ENCODE measurements at places on chromosomes 6 and 20.

- no peak for DNase-seq
These were observed 359.6 kb downstream of the LAMA2 start for GRCh38 chr6:129242546-129242945.

- DNase-seq = no peak
These were observed 8.9 kb upstream of the PSMG4 start for GRCh38 chr6:3249821-3250220.

- no peak for DNase-seq
These were observed 213.1 kb downstream of the ATXN1 start for GRCh38 chr6:16548121-16548520.

DNA sequence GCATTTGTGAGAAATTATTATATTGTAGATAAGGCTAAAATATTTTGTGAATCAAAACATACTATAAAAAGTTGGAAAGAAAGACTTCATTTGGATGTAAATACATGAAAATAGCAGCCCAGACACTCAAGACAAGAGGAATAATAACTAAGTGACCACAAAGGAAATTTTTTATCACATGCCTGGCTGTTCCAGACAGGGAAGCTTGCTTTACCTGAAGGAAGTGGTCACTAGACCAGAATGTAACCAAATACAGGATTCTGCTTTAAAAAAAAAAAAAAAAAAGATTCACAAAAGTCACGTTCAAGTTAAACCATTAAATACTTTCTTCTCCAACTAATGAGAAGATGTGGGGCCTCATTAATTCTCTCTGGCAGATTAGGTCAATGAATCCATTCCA lies 9.3 kb upstream of the HLA-DQB2 start:
- DNase-seq = no peak

GRCh38 chr20:38728191-38728781 lies 4.0 kb downstream of the SLC32A1 start:
- no peak for DNase-seq

DNA sequence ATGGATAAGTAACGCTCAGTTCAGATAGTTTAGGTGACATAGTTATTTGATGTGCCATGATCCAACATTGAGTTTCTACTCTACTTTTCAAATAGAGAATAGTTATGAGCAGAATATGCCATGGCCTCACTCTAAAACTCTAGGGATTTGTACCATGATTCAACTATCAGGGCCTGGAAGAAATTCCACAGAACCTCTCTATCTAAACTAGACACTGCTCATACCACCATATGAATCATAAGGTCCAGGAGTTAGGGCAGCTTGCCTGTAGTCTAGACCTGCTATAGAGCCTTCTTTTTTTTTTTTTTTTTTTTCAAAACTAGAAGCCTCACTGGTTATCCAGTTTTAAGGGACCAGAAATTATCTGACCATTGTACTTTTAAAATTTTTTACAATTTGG lies 571.8 kb upstream of the IMPG1 start:
- DNase-seq = no peak

DNA sequence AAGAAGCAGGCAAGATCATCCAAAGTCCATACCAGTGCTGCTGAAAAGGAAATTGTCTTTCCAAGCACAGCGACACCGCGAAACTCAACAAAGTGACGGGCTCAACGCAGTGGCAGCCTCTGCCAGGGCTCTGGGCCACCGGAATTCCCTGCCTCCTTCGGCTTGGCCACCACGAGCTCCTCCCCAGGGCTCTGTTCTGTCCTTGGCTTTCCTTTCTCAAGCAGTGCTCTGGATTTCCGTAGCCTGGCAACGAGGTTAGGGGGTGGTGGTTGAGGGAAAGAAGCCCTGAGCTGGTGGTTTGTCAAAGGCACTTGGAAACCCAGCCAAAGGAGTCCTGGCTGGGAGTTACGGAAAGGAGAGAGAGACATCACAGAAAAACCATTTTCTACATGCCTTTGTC lies 31.2 kb downstream of the PRR18 start:
- no peak for DNase-seq

GRCh38 chr6:151095538-151096254 lies 144.1 kb upstream of the AKAP12 start:
- DNase-seq = no peak

GRCh38 chr20:17895641-17896171 lies 72.9 kb downstream of the SNX5 start:
- DNase-seq = peak; percentile 11

- DNase-seq = no peak
These were observed 1.1 kb upstream of the SLC22A23 start for GRCh38 chr6:3457710-3458602.

- no peak for DNase-seq
These were observed 20.7 kb upstream of the UTRN start for GRCh38 chr6:144264270-144265060.

GRCh38 chr20:61753316-61753942 lies 312.3 kb downstream of the TAF4 start:
- DNase-seq = no peak

DNA sequence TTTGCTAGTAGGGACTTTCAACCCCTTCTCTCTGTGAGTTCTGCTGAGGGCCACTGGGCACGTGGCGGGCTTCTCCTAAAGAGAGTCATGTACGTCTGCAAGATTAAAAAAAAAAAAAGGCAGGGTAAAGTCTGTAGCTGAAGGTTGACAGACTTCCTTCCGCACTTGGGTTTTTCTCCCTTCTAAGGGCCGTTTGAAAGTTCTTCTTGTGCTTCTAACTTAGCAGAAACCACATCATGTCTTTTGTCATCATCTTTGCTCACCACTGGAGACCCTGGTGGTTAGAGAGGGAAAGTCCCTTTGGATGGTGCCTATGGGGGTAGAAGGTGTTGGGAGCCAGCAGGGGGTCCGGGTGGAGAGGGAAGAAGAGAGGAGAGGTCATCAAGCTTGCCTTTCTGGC lies 31.4 kb downstream of the PRDM1 start:
- DNase-seq = no peak

DNA sequence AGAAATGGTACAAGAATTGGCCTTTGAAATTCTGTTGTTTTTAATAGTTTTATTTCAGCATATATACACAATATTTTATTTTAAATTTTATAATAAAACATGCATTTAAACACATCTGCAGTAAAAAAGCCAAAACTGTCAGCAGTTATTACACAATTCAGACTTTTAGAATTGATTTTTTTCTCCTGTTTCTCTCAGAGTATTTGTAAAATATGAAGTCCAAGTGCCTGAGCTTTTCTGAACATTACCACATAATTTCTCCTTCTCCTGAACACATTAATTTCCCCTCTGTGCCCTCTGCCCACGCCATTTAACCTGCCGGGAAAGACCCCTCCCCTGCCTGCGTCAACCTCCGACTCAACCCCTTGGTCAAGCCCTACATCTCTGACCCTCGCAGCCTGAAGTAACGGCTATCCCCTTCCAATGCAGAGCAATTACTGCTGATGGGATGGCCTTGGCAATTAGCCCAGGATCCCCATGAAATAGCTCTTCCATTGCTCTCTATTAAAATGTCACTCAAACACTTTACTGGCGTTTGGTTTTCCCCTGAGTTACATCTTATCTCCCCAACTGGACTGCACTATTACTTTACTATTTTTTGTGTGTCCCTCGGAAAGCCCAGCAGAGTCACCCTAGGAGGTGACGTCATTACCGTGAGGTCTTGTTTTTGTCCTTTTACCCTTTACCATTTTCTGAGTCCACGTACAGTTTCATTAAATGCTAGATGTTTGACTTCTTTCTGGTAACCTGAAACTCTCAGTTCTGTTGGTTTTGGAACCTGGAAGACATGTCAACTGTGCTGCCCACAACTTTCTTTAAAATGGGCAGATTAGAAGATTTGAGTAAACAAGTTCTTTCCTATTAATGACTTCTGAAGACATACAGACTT lies 146.7 kb upstream of the TAB2 start:
- DNase-seq = no peak

DNA sequence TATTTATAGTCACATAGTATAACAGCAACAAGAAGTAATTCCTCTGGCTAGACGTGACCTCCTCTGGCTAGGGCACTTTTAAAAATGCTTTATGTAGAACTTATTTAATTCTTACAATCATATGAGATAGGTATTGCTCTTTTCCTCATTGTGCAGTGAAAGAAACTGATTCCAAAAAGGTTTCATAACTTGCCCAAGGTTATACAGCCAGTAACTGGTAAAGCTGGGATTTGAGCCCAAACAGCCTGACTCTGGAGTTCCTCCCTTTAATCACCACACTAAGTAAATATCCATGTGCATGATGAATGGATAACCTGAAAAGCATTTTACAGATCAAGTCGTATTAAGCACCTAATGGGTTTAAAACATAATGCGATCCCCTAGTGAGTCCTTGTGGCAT lies 214.6 kb downstream of the PRL start:
- DNase-seq = no peak

DNA sequence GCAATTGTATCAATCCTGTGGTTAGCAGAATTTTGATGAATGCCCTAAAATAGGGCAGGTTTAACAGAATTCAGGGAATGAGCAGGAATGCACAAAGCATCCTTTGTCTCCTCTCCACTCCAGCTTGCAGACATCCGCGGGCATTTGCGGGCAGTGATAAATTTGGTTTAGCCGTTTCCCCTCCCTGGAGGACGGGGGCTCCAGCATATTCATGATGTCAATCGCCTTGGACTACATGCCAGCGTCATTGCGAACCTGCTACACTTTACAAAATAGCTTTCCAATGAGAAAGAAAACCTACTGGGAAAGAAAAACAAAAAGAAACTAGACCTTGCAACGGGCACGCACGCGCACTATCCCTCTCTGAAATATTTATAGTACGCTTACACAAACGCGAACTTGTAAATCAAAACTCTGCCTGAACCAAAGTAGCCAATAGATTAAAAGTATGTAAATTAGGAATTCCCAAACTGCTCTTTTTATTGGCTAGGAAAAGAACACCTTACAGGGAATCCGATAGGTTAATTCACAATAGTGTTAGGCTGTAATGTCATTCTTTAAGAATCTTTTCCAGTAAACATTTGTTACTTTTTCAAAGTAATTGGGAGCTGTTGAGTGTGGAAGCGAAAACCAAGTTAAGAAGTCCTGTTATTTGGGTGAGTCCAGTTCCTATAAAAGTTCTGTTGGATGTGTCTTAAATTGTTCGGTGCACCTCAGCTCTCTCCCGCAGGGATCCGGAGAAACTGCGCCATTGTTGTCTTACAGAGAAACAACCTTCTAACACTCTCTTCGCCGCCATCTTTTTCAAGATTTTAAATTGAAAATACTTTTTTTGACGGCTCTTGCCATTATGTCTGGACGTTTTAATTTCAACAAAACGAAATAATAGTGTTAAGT lies 136.7 kb downstream of the HFE start:
- DNase-seq = no peak

DNA sequence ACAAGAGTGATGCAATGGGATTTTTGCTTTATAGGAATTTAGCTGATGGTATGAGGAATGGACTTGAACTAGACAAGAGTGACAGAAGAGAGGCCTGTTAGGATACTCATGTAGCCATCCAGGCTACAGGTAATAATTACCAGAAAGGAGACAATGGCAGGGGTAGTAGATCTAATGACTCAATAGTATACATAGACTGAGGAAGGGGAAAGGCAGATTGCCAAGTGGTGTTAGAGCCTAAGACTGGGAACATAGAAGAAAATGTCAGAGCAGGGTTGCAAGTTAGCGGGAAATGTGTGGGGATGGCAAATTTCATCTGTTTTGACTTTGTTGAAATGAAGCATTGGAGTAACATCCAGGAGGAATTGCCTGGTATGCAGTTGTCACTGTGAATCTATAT lies 295.6 kb downstream of the UTRN start:
- no peak for DNase-seq

DNA sequence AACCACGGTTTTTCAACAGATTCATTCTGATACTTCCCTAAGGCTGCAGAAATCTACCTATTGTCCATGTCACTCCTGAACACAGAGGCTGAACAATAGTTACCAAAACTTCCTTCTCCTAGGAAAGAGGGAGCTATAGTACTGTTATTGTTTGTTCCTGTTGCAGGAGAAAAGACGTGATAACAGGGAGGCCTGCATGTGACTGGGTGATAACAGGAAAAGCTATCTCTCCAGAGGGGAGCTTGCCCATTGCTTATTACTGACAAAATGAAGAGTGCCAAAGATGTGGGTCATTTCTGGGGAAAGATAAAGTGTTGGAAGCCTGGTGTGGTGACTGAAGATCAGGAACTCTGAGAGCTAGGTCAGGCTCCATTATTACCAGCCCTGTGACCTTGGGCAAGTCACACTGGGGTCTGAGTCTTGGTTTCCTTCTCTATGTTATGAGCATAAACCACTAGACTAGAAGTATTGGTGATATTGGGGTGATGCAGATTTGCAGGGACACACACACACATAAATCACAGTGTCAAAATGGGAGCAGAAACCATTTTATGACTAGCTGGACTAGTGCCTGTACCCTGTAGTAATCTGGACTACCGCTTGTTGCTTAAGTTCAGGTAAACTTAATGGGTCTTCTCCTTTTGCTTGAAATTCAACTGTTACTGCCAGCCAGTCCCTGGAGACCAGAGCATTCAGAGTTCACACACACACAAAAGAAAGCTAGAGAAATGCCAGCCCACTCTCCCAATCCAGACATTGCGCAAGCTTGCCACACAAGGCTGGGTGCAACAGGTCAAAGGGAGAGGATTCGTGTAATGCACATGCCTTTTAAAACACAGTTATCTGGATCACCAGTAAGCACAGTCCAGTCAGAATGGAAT lies 136.0 kb upstream of the CNR1 start:
- DNase-seq = no peak

- no peak for DNase-seq
These were observed 538.3 kb upstream of the BTBD3 start for GRCh38 chr20:11379257-11380011.

DNA sequence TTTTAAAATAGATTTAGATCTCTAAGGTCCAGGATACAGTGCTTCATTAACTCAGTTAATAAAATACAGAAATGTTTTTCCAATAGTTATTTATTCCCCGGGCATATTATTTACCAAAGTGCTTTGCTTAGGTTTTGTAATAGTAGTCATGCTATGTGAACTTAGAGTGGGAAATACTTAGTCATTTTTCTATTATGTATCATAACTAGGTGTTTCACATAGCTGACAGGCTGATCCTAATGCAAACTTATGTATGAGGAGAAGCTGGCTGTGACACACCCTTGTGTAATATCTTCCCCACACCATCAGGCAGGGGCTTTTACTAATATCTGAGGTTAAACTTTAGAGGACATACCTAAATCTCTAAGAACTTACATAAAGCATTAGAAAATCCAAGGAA lies 277.7 kb upstream of the RIMS1 start:
- DNase-seq = no peak

- DNase-seq = peak; percentile 43
These were observed 66.7 kb downstream of the RPP21 start for GRCh38 chr6:30411515-30412207.

GRCh38 chr20:47669927-47670890 lies 115.1 kb downstream of the SULF2 start:
- DNase-seq = no peak
